NCI-H345 (cell line): ENCODE measurements at places on chromosomes 13 and 19.

DNA sequence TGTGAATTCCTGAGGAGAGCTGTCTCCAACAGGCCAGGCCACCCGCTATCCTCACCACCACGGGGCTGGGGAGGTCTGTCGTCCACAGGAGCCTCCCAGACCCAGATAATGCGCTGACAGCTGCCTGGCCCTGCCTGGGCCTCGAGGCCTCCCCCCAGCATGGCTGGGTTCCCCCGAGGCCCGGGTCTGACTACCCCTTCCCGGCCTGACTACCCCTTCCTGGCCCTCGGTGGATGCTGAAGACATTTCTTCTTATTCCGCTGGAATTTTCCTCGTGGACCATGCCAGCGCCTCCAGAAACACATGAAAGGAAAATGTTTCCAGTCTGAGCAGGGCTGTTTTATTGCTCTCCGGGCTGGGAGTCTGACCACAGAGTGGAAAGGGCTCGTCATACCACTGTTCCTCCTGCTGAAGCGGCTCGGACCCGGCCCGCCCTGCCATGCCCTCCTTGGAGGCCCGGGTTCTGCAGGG, 16.8 kb upstream of the COMP start:
- DNase-seq, result no peak

DNA sequence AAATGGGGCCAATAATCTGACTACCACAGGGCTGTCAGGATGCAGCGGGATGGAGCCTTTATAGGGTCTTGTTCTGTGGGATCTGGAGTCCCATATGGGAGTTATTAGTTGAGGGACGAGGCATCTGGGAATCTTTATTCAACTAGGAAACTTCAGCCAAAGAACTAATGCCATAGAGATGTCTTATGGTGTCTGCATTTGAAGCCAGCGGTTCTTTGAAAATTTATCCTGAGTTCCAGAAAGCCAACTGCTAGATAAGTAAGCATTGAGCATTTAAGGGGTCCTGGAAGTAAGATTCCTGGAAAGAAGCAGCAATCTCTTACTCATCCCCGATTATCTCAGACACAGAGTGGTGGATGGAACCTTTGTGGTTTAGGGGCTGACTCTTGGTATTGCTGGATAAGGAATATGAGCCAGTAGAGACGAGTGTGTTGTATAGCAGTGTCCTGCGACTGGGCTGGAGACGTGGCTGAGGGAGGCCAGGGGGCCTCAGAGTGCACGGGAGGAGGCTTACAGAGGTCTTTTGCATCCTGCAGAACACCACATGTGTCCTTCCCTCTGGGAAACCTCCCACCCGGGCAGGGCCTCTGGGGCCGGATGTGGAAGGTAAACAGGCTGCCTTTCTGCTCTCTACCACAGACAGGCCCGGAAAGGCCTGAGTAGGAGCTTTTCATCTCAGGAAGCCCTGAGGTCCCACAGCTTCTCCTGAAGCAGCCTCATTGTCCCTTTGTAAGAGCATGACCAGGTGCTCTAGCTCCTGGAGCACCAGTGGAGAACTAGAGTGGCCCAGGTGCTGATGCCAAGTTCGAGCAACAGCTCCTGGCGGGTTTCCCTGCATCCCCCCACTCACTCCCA, 28.8 kb downstream of the ACTN4 start:
- DNase-seq, result peak; percentile 19

DNA sequence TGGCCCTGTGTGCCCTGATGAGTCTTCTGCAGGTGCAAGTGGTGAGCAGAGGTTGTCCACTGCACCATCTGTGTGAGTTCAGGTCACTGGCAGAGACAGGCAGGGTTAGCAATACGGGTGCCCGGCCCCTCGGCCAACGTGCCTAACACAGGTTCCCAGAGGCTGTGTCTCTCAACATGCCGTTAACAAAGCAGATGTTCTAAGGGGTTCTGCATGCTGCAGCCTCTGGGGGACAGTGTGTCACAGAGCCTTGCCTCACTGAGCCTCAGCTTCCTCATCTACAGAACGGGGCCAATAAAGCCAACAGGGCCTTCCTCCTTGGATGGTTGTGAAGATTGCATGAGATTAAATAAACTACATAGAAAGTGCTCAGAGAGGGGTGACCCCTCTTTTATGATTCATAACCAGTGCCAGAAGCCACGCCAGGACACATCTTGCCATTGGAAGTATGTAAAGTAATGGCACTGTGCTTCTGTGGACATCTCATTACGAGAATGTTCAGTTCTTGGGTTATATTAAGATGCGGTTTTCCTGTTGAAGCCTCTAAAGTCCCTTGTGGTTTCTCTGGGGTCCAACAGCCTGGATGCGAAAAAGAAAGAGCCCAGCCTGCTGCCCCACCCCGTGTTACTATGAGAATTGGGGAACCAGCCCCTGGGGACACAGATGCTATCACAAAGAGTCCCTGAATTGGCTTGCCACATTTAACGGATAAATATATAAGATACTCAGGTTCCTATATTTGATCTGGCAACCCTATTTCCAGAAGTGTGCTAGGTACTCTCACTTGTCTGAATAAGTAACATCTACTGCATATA, 11.2 kb upstream of the ARHGEF18 start:
- no peak for DNase-seq

DNA sequence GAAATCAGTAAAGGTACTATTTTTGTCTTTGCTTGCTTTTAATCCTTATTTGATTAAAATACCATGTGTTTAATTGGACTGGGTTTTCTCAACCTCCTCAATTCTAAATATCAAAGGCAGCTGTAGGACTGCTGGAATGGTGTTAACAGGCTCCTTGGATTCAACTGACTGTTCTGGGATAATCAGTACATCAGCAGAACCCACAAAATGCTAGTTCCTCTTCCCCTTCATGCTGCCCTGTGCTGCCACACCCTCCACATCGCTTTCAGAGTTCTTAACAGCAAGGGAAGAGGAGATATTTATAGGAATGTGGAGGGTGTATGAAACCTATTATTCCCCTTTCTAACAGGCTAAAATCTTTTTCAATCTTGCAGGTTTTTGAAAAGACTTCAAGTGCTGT, 82.4 kb downstream of the KCTD12 start:
- DNase-seq, result no peak

GRCh38 chr13:22925881-22926747, 254.7 kb upstream of the SGCG start:
- DNase-seq, result no peak

- no peak for DNase-seq
These were observed 8.8 kb downstream of the GRAMD1A start for GRCh38 chr19:35008891-35009341.

DNA sequence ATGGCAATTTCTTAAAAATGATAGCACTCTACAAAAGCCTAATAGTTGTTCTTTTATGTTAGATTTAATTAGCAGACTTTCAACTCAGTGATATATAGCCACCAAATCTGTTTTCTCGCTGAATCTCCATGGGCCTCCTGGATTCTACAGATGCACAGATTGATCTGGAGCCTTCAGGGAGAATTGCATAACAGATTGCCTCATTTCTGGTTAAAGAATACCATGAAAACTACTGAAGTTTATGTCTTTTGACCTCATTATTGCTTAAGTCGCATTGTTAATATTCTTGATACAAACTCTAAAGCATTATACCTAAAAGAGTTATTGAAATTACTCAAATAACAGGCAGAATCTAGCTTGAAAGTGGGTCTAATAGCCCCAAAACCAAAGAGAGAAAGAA, 53.7 kb upstream of the PRR20A start:
- DNase-seq, result no peak

DNA sequence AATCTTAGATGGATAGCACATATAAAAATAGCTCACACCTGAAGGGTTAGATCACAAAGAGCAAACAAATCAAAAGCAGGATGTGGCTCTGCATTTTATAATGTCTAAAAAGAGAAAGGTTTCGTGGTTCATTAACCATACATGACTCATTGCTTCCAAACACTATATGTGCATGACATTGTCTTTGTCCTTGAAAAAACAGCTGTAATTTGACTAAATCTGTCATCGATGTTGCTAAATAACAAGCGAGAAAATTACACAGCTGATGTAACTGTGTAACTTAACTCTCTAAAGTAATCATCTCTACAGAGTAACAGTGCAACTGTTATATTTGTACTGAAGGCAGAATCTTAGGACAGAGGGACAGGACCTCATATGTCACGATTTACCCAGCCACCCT, 383.1 kb upstream of the GPC6 start:
- DNase-seq, result peak; percentile 81

DNA sequence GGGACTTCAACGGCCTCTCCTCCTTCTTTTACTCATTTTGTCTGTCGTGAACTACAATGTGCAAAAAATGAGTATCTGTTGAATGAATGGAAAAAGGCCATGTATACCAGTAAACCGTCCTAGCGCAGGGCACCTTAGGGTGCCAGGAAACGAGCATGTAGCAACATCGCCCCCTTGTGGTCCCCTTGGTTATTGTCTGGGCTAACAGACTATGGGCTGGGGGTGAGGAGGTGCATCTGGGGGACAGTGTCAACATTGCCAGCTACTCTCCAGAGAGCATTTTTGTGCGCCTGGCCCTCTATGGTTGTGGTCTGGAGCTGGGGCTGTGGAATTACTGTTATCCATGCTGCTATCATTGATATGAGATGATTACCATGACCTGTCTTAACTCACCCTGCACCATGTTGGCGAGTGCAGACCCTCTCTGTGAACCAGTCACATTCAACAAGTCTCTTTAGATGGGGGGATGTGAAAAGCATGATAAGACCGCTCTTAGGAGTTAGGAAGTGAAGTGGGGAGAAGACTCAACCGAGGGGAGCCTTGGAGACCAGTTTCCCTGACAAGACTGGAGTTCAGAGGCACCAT, 22.8 kb upstream of the SIGLEC11 start:
- peak; percentile 36 for DNase-seq
